ENCODE measurements at places on chromosomes 5 and 9.

GRCh38 chr5:173498286-173498685 is 118.2 kb downstream of the BOD1 start:
- no peak for DNase-seq

- no peak for DNase-seq
Observed at GRCh38 chr9:116081435-116082115, 72.0 kb upstream of the PAPPA start.

GRCh38 chr9:96331236-96331947 is 29.4 kb upstream of the HSD17B3 start:
- DNase-seq: no peak

DNA sequence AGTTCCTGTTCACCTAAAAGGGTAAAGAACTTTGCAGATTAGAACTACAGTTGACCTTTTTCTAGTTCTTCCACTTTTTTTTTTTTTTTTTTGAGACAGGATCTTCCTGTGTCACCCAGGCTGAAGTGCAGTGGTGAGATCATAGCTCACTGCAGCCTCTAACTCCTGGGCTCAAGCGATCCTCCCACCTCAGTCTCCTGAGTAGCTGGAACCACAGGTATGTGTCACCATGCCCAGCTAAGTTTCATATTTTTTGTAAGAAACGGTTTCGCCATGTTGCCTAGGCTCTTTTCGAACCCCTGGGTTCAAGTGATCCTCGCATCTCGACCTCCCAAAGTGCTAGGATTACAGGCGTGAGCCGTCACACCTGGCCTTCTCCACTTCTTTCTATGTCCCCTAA is 39.7 kb upstream of the TNFAIP8 start:
- no peak for DNase-seq

DNA sequence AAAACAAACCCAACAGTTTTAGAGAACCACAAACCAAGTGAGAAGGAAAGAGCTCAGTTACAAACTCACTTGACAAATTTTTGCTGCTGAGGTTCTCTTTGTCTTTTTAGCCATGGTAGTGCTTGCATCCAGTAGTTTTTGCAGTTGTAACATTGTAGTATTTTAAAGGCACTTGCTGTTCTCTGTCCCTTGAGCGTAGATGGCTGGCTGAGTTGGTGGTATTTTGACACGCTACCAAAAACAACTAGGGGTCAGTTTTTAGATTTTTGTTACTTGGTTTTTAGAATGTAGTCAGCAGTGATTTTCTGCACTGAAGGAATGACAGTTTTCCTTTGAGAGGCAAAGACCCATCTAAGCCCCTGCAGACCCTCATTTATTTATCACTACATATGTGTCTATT is 58.0 kb downstream of the TLE4 start:
- DNase-seq: no peak

Data from HCT116 (cell line).